ENCODE measurements at places on chromosomes 3 and 15.

DNA sequence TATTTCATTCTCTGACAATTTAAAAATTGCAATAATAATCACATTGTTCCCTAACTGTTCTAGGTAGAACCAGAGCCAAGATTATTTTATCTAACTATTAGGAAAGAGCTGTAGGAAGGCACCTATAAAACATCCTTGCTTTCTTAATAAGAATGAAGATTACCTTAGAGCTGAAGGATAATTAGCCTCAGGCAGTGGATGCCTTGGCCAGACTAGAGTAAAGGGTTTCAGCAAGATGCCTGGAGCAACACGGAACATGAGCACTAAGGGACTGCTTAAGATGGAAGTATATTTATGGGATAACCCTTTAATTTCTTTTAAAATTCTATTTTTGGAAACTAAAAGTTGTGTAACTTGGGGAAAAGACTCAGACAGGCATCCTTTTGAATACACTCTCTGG is 456.6 kb upstream of the RBMS3 start:
- DNase-seq = no peak

DNA sequence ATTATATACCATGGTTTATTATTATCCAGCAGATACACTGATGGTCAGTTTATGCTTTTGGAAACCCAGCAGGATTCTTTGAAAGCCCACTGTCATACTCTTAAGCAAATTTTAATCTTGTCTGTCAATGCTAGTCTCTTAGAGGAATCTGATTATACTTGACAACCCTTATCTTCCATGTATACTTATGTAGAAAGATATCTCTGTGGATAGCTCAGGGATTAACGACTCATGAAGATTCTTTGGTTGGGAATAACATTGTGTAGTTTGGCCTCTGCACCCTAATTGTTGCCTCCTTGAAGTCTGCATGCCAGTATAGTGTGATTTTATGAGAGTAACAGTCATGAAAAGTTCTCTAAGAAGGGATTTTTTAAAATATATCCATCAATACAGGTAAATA is 33.0 kb downstream of the FILIP1L start:
- DNase-seq = no peak

- DNase-seq = no peak
Measured at GRCh38 chr3:25448750-25449692, 21.0 kb downstream of the RARB start.

GRCh38 chr3:31493149-31493548 is 39.6 kb upstream of the STT3B start:
- DNase-seq = no peak

DNA sequence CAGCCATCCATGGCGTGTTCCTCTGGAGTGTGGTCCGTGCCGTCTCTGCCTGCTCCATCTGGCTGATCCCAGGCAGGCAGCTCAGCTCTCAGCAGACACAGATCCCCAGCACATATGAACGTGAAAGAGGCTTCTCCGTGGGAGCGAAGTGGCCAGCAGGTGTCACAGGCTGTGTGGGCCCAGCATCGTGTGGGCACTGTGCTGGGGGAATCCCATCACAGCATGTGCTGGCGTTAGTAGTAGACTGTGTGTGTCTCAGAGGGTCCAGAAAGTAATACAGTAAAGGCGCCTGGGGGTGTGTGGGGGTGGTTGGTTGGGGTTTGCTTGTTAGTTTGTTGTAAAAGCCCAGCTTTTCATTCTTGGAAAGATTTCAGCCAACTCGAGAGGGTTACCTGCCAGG is 147.6 kb downstream of the IGF1R start:
- no peak for DNase-seq

DNA sequence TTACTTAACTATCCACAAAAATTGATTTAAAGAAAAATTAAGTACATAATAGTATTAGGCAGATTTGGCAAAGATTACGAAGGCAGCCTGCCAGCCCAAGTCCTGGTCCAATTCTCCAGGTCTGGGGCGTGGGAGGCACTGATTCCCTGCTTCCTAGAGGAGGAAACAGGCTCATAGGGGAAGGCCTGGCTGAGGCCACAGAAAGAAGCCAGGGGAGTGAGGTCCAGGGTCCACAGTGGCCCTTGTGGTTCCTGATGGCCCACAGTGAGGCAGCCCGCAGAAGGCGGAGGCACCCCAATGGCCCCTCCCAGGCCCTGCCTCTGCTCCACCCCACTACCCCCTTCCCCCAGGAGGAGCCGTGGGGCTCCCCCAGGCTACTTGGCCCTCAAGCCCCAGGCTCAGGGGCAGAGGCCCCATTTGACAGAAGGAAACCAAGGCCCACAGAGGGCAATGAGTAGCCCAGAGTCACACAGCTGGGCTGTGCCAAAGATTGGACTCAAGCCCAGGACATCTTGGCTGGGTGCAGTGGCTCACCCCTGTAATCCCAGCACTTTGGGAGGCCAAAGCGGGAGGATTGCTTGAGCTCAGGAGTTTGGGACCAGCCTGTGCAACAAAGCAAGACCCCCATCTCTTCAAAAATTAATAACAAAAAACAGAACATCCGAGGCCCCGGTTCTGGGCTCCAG is 21.0 kb downstream of the H1-8 start:
- DNase-seq = no peak

- no peak for DNase-seq
Measured at GRCh38 chr3:19881036-19881435, 53.0 kb downstream of the EFHB start.

DNA sequence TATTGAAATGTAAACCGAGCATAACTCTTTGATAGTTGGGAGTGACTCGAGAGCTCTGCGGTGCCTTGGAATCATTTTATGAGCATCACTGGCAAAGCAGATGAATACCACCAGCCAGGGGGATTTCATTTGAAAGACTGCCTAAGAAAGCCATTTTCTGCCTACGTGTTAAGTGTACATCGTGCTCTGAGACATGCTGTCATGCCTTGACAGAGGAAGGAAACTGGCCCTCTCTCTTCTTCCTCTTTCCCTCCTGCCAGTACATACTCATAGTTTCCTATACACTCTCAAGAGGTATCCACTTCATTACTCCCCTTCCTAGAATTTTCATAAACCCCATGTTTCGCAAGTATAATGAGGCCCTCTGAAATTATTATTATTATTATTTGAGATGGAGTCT is 8.8 kb downstream of the BCL2A1 start:
- no peak for DNase-seq

DNA sequence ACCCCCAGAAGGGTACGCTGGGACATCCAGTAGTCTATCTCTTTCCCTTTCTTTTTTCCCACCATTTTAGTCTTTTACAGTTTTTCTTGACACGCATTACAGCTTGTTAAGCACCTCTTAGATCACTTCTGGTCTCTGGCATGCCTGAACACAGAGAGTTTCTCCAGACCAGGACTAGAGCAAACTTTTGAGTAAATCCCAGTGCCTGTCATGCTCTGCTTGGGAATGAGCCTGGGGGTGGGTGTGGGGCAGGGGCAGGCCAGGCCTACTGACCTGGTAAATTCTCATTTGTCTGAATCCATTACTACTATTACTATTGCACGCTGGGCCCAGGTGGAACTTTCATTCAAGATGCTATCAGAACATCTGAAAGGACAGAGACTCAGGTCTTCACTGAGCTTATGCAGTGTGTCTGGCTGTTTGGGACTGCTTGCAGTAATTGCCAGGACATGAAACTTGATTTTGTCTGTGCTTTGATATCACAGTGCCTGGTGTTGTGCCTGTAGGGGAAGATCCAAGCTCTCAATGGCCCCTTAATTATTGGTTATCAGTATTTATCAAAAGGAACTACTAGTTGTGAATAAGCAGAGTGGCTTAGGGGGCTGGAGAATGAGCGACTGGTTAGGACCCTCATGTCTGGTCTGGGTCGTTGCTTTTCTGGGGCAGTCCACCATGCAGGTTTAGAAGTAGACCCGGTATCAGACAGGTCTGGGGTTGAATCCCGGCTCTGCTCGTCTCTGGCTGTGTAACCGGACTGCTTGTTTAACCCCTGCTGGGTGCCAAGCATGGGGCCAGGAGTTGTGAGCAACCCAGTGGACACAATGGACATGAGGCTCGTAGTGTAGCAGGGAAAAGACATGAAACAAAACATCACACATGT is 196.1 kb upstream of the TLE3 start:
- no peak for DNase-seq
